ENCODE measurements at places on chromosomes 4 and X.
A peak's percentile ranks its signal among the peaks of the same experiment; 100 is the strongest.

DNA sequence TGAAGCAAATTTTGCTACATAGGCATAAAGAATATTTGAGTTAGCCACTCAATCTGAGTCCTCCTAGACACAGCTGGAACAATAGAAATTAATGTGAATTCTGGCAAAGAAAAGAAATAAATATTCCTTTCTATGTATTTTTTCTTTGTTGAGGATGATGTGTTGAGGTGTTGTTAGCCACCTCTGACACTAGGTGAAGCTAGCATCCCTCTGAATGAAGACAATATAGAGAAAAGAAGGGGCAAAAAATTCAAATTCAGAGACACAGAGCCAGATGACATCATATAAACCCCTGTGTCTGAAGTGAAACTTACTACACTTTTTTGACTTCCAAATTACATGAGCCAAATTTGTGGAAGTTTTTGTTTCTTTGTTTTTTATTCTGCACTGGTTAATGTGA is 34.6 kb upstream of the TMPRSS11D start:
- no peak for DNase-seq

GRCh38 chrX:11462648-11463047 is 169.4 kb downstream of the AMELX start:
- no peak for DNase-seq

DNA sequence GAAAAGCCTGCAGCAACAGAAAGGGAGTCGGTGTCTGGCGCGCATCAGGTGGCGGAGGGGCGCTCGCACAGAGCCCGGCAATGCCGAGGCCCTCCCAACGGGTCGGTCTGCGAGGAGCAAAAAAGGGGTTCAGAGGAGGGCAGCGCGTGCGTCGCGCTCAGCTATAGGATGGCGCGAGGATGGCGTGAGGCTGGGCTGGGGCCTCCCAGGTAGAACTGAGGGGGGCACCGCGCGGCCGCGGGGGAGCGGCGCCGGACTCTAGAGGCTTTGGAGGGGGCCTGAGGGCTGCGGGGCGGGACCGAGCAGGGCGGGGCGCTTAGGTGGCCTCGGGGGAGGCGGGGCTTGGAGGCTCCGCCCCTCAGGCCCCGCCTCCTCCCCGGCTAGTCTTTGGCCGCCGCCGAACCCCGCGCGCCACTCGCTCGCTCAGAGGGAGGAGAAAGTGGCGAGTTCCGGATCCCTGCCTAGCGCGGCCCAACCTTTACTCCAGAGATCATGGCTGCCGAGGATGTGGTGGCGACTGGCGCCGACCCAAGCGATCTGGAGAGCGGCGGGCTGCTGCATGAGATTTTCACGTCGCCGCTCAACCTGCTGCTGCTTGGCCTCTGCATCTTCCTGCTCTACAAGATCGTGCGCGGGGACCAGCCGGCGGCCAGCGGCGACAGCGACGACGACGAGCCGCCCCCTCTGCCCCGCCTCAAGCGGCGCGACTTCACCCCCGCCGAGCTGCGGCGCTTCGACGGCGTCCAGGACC is at the start of gene PGRMC1:
TSS of gene PGRMC1 (plus strand) at position 414 of the 751 bp plus-strand sequence. CDS start at position 493, 79 bp downstream.
- DNase-seq = peak; percentile 81

- DNase-seq = no peak
These were observed 38.6 kb downstream of the UNC5C start for GRCh38 chr4:95510145-95510544.

GRCh38 chrX:69807400-69807799 is 191.5 kb downstream of the EDA start:
- no peak for DNase-seq

DNA sequence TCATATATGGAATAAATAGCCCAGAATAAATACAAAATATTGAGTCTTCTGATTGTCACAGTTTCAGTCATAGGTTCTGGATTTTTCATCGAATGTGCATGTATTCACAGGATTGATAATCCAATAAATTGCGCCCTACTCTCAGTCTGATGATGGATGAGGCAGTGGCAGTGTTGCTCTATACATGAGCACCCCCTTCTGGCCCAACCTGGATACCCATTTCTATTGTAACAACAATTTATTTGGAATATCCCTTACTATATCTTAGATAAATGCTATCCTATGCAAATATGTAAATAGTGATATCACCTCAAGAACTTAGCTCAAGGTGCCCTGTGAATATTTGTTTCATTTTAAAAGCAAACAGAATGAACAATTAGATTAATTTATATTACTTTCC is 733.7 kb upstream of the PABPC4L start:
- no peak for DNase-seq

GRCh38 chrX:17373337-17373736 is 1.7 kb upstream of the NHS start:
- DNase-seq = no peak

DNA sequence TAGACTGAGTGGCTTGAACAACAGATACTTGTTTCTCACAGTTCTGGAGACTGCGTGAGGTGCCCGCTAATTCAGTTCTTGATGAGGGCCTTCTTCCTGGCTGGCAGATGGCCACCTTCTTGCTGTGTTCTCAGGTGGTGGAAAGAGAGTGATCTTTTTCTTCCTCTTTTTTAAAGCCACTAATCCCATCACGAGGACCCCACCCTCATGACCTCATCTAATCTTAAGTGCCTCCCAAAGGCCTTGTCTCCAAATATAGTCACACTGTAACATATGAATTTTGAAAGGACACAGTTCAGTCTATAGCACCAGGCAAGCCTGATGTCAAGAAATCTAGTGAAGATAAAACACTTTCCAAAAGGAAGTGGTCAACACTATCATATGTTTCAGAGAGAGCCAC is 12.4 kb downstream of the VAMP7 start:
- no peak for DNase-seq

GRCh38 chr4:112288455-112288854 is 2.8 kb upstream of the TIFA start:
- DNase-seq = peak; percentile 81

DNA sequence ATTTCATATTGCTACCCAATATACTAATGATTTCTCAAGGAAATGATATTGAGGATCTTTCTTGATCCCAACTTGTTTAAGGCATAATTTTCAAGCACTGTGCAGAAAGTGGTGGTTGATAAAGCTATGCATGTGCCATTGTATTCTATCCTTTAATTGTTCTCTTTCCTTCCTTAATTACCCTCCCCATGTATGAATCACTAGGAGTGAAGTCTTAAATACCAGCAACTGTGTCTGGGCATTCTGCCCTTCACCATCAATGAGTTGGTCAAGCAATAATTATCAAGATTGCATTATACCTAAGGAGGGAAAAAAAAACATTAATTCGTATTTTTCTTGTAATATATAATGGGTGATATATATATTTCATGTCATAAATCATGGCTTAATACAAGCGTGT is 111.8 kb upstream of the FRMPD4 start:
- no peak for DNase-seq
